Activated naive CD8-positive, alpha-beta T cell treated with anti-CD3 and anti-CD28 coated beads, Interleukin-2, amount 50 U/mL, for 16 hours (primary cell): ENCODE measurements at places on chromosomes 13 and 19.
A peak's percentile ranks its signal among the peaks of the same experiment; 100 is the strongest.

- DNase-seq, result no peak
Observed at GRCh38 chr19:55461974-55462626, 658 bp upstream of the ISOC2 start.

DNA sequence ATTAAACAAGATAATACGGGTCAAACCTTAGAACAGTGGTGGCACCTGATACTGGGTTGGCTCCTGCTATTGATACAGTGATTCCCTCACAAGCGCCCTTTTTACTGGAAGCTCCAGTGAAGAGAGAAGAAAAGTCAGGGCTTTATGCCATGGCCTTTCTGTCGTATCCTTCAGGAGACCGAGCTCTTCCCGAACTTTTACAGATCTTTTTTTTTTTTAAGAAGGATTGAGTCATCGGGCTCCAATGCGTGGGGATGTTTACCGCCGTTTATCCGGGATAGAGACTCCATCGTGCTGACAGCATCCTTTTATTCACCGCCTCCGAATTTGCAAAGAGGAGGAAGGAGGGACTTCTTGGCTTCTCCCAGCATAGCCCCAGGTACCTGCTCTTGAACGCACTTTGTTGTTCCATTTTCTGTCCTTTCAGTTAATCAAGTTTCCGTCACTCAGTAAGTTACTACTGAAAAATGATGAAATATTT is 574 bp downstream of the ZNF227 start:
- no peak for DNase-seq

GRCh38 chr13:95552539-95553441 is at the start of gene CLDN10:
TSS of gene CLDN10 (plus strand) at chr13:95552720. CDS start at chr13:95552754, 34 bp downstream.
- no peak for DNase-seq

DNA sequence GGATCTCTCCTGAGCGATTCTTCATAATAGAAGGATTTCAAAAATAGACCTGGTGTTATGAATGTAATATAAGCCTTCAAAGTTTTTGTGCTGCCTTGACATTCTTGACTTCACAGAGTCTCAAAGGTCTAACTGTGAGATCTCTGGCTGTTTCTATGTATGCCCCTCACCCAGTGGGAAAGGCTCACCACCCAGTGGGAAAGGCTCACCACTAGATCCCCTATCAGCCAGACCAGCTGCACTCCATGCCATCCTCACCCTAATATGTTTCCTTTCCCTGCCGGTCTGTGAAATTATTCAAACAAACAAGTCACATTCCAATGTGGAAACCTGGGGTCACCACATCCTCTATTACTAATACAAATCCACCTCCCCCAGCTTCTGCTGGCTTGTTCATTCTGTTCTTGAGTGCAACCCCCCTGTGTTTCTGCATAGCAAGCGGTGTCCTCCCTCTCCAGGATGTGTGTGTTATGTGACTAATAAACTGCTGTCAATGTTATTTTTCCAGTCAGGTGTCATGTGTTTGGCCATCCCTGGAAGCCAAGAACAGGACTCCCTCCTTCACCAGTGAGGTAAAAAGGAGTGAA is 13.8 kb upstream of the SLITRK1 start:
- DNase-seq, result no peak

- DNase-seq, result no peak
Observed at GRCh38 chr19:46755853-46756543, 9.7 kb upstream of the STRN4 start.

DNA sequence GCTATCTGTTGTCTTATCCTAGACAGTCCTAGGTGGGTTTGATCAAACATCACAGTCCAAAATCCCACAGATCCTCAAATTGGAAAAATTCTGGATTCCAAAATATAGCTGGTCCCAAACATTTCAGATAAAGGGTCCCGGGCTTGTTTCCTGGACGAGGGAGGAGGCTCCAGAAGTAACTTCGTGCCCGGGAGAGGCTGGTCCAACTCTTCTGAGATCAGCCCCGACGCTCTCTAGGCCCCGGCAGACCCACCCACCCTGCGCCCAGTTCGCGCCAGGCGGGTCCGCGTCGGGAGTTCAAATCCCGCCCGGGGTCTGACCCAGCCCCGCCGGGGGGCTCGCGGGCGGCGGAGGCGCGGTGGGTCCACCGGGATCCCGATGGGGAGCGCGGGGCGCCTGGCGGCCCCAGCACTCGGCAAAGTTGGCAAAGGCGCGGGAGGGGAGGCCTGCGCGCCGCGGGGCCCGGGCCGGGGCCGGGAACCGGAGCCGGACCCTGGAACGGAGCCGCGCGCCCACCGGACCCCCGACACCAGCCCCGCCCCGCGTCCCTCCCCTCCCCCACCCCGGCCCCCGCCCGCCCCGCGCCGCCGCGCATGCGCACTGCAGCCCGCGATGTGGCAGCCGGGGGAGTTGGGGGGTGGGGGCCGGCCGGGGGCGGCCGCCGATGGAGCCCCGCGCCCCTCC is 513 bp downstream of the MIER2 start:
- DNase-seq, result no peak

DNA sequence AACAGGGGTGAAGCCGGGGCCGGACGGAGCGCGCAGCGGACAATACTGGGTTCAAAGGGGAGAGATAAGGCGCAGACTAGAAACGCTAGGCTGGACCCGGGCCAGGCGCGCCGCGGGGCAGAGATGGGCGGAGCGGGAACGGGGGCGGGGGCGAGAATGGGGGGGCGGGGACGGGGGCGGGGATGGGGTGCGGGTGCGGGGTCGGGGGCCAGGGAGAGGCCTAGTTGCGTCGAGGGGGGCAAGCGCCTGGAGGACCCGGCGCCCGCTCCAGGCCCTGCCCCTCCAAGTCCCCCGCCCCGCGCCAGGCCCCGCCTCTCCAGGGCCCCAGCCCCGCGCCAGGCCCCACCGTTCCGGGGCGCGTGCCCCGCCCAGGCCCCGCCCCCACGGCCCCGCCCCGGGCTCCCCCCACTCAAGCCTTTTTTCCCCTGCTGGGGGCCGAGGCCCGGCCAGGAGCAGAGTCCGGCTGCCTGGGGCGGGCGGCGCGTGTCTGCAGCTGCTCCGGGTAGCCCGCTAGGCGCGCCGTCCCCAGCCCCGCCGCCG is at the start of gene CERS4:
Gene CERS4 (plus strand): TSS at position 449 of the 540 bp plus-strand sequence. CDS start 41,707 bp downstream, outside the sequence.
- peak; percentile 55 for DNase-seq

DNA sequence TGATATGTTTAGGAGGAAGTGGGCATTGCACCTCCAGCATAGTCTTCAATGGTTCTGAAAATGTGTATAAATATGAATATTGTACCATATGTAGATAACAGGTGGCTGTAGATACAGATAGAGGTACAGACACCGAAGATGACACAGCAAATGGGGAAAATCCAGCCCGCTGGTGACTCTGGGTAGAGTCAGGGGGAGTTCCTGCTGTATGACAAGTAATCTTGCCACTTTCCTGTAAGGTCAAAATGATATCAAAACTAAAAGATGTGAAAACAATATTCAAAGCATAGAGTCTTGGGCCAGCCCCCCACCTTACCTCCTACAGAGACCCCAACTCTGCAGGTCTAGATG is 17.8 kb downstream of the C2CD4C start:
- no peak for DNase-seq

GRCh38 chr19:5138606-5139582 is 170.0 kb downstream of the KDM4B start:
- peak; percentile 34 for DNase-seq

DNA sequence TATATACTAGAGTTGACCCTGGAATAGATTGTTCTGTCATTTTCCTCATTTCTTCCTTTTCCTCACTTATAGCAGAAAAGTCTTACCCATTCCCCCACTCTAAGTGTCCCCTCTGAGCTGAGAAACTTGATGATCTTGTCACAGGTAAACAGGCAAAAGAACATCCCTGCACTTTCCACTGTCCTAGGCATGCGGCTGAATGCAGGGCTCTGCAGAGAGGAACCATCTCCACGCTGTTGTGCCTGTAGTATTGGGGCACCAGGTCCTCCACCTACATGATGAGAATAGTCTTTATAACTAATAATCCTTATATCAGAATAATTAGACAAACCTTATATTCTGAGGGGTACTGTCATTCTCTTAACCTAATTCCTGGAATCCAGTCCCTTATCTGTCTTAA is 211.3 kb downstream of the RBM26 start:
- DNase-seq, result no peak

GRCh38 chr13:50375792-50376191 is 360.5 kb downstream of the KCNRG start:
- DNase-seq, result no peak
